ENCODE measurements at places on chromosomes 16 and 17. TPM values are rescaled to one million over a fixed set of nuclear protein-coding genes. Genes with fewer than 3 reads are reported as not detected.

Gene PRR15L
- total RNA-seq: not detected

Gene SLFN13
- total RNA-seq: 41.9 TPM

Gene SLC16A6
- total RNA-seq: 3.1 TPM

Gene FOXJ1
- 0.11 TPM for total RNA-seq

Gene IL21R
- 84.2 TPM for total RNA-seq

Gene HS3ST3B1
- 9.8 TPM for total RNA-seq

Gene CD7
- total RNA-seq: 345 TPM

Gene RTN4RL1
- 0.25 TPM for total RNA-seq

Gene PLLP
- 0.30 TPM for total RNA-seq

Gene EXOC3L1
- total RNA-seq: not detected

Gene NLE1
- total RNA-seq: 38.8 TPM

Gene USP43
- 0.07 TPM for total RNA-seq

Gene ESRP2
- total RNA-seq: 0.34 TPM

Gene MFSD6L
- total RNA-seq: 0.94 TPM

Gene ADAP2
- 2.0 TPM for total RNA-seq

Gene ANKRD40CL
- not detected for total RNA-seq

Gene TLCD2
- total RNA-seq: 0.30 TPM

Gene CCL17
- total RNA-seq: 0.37 TPM

Gene DHRS7C
- total RNA-seq: not detected

Gene GUCY2D
- total RNA-seq: not detected

All from activated T-helper 2 cell treated with anti-CD3 and anti-CD28 coated beads, Interferon-gamma antibody, Interleukin-2, Interleukin-4, amounts not matched to agents 10 μg/mL and 5 μg/mL and 100 μg/mL, durations not matched to agents 14 hours and 24 hours and 36 hours (primary cell).